ENCODE measurements at places on chromosomes 5 and 9.

DNA sequence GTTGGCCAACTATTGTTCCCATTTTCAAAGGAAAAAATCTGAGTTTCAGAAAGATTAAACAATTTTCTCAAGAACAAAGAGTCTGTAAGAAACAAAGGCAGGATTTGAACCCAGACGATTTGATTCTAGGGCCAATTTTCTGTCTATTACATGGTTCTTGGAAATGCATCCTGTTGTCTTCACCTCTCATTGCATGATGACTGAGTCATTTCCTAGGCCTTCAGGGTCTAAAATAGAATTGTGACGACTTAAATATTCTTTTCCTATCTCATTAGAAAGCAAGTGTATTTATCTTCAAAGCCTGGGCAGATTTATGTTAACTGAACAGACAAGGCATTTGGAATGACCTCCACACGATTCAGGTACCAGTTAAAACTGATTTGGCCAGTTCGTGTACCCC is 512.9 kb downstream of the NTRK2 start:
- DNase-seq = no peak

GRCh38 chr9:87327575-87328125 is 170.0 kb upstream of the DAPK1 start:
- no peak for DNase-seq

- DNase-seq = no peak
Observed at GRCh38 chr9:127519301-127520166, 68.2 kb downstream of the LRSAM1 start.

DNA sequence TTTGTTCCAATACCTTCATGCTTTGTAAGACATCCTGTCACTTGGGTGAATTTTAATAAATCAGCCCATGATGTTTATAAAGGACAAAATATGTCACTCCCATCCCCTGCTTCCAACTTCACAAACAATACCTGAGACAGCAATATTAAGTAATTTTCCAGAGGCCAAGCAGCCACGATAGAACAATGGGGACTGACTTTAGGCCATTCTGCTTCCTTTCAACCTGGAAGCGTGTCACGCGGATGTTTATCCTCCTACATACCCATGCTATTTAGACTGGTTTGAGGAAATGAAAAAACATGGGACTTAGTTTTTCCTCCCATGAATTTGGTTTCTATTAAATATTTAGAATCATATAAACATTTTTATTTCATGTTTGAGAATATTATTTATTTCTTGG is 82.9 kb downstream of the GRAMD2B start:
- DNase-seq = no peak

GRCh38 chr5:161094411-161094810 is 242.4 kb upstream of the ATP10B start:
- no peak for DNase-seq

- no peak for DNase-seq
Observed at GRCh38 chr9:137900584-137901310, 23.2 kb downstream of the CACNA1B start.

Measured in activated T-cell treated with anti-CD3 and anti-CD28 coated beads for 4 hours (primary cell).